Natural killer cell (primary cell): ENCODE measurements at places on chromosomes 5 and 9. TPM values are rescaled to one million over a fixed set of nuclear protein-coding genes. Genes with fewer than 3 reads are reported as not detected.

DNA sequence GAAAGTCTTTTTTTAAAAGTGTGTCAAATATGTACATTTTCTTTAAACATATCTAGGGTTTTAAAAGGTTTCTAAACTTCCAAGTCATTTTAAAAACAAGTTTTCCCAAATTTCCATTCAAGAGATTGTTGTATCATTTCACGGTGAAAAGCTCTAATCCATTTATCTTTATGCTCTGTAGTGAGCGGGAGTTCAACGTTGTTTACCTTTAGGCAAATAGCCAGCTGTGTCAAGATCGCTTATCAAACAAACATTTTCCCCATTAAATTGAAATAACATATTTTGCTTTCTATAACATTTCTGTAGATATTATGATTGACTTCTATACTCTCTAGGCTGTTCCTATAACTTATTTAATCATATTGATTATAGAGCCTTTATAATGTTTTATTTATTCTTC is 75.1 kb downstream of the CTSL start:
- DNase-seq: no peak

- DNase-seq: no peak
Observed at GRCh38 chr5:93145767-93146166, 435.3 kb downstream of the NR2F1-AS1 start.

Gene ARHGEF37
- not detected for total RNA-seq

DNA sequence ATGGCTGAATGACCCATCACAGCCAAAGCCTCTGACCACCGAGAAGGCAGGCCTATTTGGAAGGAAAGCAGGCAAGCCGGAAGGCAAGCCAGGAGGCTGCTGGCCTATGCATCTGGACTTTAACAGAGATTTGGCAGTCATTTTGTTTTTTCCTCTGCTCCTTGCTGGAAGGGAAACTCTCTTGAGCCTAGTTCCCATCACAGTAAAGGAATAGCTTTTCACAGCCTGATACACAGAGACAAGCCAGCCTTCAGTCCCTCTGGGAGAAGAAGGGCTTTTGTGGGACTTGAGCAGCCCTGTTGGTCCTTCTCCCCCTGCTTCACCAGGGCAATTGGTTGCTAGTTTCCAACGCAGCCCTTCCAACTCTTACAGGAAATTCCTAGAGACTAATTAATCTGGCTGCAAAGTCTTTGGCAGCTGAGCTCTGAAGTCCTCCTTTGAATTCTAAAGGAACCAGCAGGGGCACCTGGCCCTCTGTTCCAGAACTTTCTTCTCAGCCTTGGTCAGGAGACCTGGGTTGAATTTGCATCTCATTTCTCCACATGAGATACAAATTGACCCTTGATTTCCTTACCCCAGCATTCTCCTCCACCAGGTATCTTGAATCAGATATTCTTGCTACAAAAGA is 157.3 kb upstream of the EPB41L4A start:
- DNase-seq: no peak

Gene GRXCR2
- not detected for total RNA-seq

DNA sequence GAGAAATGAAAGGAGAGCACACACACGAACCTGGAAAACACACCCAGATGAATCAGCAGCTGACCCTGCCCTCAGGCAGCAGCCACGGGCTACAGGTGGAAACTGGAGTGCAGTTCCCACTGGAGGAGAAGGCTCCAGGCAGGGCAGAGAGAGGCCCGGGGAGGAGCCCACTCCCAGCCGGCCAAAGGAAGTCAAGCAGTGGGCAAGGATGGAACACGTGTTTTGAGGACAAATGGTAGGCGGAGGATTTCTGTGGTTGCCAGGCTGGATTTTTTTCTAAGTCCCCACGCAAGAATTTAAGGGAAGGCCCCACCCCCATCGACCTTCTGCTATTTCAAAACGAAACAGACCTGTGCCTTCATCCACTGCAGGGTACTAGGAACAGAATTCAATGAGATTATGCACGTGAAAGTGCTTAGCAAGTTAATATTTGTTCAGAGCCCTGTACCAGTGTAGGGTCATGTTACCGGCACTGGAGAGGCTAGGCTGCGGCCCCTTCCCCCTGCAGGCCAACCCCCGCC is 6.8 kb downstream of the EPB41L4B start:
- DNase-seq: no peak

Gene SCGB3A2
- total RNA-seq: 1.2 TPM

- no peak for DNase-seq
Observed at GRCh38 chr5:115295777-115296123, 704 bp downstream of the CCDC112 start.

GRCh38 chr9:89374176-89374575 is 55.9 kb downstream of the SECISBP2 start:
- no peak for DNase-seq

DNA sequence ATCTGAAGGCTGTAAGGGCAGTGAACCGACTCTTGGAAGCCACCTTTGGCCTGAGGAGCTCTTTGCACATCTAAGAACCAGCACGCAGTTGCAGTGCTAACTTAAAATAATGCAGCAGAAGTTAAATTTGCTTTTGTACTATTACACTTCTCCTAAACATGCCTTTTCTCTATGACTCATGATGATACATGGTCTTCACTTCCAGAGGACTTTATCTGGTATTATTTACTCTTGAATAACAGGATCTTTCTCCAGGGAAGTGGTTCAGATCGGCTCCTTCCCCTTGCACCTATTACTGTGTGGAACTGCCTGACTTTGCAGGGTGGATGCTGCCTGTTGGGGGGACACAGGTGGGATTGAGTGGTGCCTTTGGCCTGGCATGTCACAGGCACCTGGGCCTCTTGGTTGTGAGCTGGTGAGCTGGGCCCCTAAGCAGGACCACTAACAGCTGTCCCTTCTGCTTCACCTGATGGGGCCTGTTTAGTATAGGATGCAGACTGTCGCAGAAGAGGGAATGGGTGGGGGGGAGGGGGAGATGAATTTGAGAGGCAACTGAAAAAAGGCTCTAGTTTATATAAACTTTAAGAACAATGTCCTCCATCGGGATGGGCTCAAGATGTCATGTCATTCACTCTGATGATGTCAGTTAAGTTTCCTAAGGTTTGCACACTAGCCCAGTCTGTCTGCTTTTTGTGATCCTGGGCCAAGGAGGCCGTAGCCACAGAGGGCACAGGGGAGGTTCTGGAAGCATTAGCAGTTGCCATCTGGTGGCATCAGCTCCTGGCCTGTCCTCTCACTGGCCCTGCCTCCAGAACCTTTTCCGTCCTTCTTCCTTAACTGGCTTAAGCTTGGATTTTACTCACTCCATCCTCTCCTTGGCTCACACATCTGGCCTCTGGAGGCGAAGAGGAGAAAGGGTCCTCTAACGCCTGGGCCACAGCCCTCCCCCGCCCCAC is 33.9 kb upstream of the GABBR2 start:
- no peak for DNase-seq

- DNase-seq: no peak
Observed at GRCh38 chr9:135258461-135258860, 171.0 kb downstream of the OLFM1 start.

GRCh38 chr5:170263906-170264305 is 31.1 kb downstream of the C5orf58 start:
- no peak for DNase-seq

- no peak for DNase-seq
Observed at GRCh38 chr9:120482424-120483186, 97.4 kb downstream of the CDK5RAP2 start.

Gene KCNV2
- not detected for total RNA-seq

DNA sequence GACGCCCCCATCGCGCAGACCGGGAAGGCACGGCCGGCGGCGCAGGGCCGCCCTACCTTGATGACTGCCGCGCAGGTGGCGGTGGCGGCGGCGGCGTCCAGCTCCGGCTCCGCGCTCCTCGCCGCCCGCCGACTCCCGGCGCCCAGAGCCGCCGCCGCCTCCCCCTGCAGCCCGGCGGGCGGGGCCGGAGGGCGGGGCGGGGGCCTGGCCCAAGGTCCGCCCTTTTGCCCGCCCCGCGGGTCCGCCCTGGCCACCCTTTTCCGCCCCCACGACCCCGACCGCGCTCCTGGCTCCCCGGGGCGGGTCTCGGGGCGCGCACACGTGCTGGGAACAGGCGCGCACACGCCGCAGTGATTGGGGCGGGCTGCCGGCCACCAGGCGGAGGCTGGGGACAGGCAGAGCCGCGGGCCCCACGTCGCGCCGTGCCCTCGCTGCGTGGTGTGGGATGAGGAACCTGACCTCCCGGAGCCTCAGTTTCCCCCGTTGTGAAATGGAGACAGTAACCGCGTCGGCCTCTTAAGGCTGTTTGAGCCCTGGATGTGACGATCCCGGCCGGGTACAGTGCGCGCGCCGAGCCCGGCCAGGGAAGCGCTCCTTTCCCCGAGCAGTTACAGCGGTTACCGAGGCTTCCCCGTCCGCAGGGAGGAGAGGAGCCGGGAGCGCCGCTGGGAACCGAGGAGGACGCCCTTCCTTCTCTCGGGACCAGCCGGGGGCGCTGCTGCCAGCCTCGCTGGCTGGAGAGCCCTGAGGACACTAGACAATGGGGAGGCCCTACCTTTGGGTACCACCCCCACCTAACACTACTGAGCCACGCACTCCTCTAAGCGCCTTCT is at the start of gene CORO2A:
Gene CORO2A, minus strand, starts transcription at position 135 of the 833 bp plus-strand sequence. CDS start 34,977 bp downstream, outside the sequence.
- peak; percentile 81 for DNase-seq

DNA sequence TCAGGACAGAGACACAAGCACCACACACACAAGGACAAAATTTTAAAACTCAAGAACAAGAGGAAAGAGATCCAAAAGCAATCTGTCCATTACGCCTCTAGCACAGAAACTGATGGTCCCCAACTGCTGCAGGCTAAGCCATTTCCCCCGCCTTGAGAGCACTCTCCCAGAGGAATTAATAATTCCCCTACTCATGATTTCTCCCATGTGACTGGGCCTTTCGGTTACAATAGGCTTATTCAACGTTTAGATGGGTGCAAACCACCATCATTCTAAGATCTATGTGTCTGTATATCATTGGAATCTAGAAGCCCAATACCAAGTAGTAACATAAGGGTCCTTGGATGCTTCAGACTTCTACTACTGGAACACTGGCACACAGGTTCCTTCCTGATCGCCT is 18.8 kb downstream of the BRD8 start:
- DNase-seq: no peak

GRCh38 chr5:148687427-148687826 is 33.1 kb upstream of the HTR4 start:
- no peak for DNase-seq

DNA sequence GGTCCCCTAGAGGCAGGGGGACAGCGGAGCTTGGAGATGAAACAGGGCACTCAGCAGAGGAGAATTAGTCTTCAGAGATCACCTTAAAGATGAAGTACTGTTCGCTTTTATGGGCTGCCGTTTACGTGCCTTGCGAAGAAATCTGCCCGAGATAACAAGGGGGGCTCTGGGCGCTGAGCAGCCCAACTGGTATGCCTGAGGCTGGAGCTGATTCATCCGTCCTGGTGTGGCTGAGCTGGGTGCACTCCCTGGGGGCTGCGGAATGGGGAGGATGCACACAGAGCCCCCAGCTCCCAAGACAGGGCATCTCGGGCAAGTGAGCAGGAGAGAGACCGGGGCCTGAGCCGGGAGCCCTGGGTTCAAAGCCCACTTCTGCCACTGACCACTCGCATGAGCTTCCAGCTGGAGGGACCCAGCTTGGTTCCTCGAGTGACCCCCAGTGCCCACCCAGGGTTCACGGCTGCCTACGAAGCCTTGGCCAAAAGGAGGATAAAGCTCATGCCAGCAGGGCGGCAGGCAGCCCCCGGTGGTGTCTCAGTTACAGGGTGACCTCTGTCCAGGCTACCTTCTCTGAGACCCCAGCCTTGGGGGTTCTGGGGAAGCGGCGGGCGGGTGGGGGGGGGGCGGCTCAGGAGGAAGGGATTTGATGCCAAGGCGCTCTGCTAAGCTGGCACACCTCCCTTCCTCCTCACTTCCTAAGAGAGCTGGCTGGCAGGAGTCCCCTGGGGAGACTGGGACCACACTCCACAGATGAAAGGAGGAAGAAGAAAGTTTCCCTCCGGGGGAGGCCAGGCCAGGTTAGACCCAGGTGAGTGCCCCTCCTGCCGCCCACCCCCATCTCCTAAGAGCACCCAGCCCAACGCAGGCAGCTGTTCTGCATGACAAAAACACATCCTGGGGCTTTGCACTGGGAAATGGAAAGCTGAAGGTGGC is 5.7 kb downstream of the FIBCD1 start:
- no peak for DNase-seq

DNA sequence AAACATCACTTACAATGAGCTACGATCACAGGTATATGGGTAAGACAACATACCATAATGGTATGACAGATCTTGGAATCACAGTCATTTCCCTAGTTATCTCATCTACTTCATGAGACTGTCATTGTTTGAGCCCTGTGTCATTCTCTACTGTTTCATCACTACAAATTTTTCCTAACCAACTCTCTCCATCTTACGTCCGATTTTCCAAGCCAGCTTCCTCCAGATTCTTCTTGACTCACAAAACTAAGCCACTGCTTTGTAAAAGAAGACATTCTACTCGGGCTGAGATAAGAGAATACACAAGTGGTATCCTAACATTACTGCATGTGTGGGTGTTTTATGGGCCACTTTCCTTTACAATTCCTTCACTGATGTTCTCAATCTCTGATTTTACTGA is 49.6 kb downstream of the SERINC5 start:
- no peak for DNase-seq

Gene DDX41
- total RNA-seq: 78.3 TPM

DNA sequence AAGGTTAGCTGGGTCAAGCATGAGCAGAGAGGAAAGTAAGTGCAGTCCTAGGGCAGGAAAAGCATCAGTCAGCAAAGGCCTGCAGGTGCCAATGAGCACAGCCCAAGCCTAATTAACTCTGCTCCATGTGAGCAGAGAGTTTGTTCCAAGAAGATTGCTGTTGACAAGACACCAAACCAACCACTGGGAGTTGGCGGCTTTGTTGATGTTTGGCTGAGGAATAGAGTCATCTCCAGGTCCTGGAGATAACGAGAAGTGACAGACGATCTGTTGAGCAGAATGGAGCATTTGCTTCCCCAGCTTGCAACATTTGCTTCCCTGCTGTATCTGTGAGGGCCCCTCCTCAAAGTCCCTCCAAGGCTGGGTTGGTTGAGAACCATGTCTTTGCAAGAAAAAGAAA is 68.2 kb downstream of the FAM114A2 start:
- DNase-seq: no peak

- DNase-seq: no peak
Observed at GRCh38 chr9:113570749-113571711, 107.5 kb downstream of the RGS3 start.

Gene PTGES
- total RNA-seq: 0.47 TPM

Gene ST8SIA4
- 36.3 TPM for total RNA-seq

- no peak for DNase-seq
Observed at GRCh38 chr5:97544240-97544639, 361.2 kb upstream of the RIOK2 start.

Gene PLCXD3
- not detected for total RNA-seq

DNA sequence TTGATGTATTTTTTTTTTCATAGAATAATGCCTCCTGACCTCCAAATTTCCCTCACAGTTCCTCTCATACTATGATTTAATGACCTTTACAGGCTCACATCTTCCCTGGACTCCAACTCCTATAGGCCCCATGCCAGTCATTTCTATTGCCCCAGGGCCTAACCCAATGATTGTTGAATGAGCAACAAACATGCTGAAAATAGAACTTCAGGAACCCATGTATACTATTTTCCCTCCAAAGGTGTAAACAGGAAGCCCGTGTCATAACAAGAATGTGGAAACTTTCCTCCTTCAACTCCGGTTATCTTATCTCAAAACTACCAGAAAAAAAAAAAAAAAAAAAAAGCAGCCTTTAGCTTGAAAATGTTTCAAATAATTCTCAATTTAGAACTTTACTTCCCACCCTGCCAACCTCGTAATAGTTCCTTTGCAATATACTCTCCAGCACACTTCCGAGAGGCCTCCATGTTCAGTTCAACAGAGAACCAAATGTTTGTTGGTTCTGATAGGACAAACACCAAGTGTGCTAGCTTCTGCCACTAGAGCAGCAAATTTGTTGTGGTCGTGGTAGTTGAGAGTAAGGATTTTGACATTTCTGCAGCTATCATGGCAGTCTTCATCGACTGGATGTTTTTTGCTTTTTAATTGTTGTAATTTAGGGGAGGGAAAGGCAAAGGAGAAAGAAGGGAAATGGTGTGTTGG is 25.8 kb downstream of the TRPM6 start:
- no peak for DNase-seq
